Activated CD4-positive, alpha-beta T cell treated with anti-CD3 and anti-CD28 coated beads, Interleukin-2, amount 50 U/mL, for 24 hours (primary cell): ENCODE measurements at places on chromosomes 11 and 22.

GRCh38 chr11:73961321-73961720 lies 10.5 kb downstream of the DNAJB13 start:
- DNase-seq, result no peak

DNA sequence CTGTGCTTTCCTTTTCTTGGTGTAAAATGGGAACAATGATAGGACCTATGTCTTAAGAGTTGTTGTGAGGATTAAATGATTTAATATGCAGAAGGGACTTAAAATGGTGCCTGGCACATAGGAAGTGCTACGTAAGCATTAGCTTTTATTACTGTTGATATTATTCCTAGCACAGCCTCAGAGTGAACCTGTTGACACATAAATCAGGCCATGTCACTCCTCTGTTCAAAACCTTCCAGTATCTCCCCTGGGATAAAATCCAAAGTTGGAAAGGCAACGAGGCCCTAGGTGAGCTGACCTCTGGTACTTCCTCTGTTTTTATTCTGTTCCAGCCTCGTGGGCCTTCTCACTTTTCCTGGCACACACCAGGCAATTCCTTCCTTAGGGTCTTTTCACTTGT lies 108.8 kb upstream of the CADM1 start:
- DNase-seq, result no peak

DNA sequence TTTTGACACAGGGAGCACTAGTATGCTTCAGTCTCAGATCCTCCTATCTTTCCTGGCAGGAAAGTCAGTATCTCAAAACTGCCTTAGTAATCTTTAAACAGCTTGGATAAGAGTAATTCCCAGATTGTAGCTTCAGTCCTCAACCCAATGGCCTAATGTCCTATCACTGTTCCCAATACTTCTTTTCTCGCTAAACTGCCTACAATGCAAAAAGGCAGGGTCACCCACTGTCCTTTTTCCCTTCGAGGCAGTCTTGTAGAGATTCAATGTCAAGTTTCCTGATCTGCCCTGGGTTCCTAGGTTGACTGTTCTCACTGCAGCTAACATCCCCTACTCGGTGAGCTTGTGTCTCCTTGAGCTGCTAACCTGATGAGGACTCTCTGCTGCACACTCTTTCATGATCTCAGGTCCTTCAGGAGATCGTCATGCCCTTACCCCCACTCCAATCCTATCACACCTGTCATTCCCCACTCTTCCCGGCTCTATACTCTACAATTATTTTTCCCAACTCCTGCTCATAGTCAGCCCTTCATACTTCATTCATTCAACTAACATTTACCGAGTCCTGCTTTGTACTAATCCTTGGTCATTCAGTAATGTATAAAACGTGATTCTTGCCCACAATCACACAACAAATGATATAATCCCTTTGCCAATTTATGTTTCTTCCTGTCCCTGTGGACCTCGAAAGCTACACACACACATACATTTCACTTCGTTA lies 904 bp downstream of the C2CD3 start:
- DNase-seq, result no peak

GRCh38 chr11:33507967-33508366 lies 192.7 kb downstream of the C11orf91 start:
- DNase-seq, result no peak

DNA sequence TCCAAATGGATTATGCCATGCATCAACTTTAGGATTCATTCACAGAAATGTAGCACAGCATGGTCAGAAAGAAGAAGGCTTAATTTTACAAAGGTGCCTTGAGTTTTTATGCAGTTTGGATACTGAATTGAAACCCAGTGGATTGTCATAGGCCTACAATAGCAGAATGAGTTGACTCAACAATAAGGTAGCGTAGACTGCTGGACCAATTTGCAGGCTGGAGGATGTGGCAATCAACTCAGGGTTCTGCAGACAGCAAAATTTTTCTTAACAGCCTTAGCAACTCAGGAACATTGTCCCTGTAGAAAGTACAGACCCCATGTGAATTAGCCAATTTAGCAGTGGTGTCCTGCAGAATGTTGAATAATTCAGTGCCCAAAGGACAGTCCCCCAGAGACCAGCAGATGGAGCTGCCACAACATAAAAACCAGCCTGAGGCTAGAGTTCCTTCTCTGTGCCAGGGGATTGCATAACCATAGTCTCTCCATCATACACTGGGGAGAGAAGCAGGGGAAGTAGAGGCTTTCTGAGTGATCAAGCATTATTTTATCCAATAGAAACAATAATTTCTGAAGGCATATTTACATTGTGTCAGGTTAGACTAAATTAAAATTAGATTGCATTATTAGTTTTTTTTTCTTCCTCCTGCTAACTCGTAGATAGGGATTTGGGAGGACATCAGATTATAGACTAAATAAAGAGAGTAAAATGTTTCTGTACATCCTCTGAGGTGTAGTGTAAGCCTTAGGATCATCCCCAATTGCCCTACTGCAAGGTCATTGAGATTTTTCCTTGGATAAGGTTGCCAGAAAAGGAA lies 20.3 kb upstream of the MRPL17 start:
- DNase-seq, result no peak

DNA sequence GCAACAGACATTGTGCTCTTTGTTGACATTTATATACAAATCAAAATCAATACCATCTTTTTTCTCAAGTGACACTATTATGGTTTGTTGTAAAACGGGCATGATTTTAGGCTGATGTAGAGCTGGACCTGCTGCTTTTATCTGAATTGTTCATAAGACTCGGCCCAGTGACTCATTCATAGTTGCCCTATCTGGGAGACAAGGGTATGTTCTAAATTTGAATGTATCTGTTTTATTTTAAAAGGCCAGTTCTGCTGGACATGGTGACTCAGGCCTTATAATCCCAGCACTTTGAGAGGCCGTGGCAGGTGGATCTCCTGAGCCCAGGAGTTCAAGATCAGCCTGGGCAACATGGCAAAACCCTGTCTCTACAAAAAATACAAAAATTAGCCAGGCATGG lies 39.3 kb downstream of the CEP295 start:
- DNase-seq, result no peak

- no peak for DNase-seq
These were observed 2.7 kb upstream of the RHOD start for GRCh38 chr11:67053896-67054329.
